NB4 (cell line): ENCODE measurements at places on chromosomes 5 and 9.

- DNase-seq = no peak
These were observed 15.2 kb downstream of the RNF180 start for GRCh38 chr5:64180661-64181343.

DNA sequence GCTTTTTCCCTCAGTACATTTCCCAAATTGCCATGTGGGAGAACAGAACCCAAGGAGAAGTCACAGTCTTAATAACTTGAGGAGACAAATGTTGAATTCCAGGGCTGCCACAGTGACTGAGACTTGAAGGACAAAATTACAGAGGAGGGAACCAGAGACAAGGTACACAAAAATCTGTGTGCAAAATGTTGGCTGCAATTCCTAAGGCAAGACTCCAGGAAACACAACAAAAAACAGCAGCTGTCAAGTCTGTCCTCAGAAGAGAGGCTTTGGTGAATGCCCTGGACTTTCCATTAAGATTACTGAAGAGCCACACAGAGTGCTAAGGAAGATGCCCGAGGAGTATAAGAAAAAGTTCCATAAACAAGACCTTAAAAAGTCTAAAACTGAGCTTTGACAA is 21.1 kb downstream of the AP3B1 start:
- DNase-seq = no peak

DNA sequence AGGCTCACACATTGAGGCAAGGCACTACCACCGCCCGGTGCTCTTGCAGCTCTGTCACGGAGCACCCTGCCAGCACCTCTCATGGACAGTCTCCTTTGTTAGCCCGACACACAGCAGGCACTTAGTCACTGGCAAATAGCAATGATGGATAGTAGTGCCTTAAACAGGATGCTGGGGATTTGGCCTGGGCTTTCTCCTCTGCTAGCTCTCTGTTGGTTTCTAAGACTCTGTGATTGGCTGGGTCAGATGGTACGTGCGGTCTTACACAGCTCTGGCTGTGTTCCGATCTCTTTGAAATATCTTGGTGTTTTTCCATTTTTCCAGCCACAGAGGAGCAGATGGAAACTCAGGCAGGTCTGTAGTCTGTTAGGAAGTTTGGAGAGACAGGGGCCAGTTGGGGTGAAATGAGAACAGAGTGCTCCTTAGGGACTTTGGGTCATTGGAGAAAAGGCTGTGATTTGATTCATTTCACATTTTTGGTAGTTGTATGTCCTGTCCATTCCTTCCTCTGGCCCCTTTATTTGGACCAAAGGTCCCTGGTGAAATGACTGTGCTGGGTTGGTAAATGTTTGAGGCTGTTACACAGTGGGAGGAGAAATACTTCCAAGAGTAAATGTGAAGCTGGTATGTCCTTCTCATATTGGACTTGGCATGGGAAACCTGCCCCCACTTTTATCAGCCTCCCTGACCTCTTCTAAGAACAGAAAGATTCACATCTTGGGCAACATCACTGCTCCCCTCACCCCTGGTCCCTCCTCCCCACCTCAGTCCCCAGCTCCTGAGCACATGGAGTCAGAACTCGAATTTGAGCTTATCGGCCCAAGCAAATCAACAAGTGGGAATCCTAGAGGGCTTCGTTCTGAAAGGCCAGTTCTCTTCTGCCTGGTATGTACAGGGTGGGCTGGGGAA is 3.4 kb downstream of the SMIM3 start:
- peak; percentile 26 for DNase-seq

DNA sequence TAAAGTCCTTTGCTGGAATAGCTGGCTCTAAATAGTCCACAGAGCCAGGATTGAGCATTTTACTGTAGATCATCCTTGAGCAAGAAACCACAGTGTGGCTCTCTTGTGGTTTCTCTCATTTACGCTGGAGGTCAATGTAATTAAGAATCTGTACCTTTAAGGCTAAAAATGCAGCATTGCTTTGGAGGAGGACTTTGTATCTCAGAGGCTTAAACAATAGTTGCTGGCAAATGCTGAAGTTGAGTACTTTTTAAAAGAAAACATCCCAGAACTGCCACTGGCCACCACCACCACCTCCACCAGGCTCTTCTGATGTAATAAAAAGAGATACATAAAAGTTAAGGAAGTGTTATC is 177.3 kb upstream of the ADAMTSL1 start:
- DNase-seq = peak; percentile 36

DNA sequence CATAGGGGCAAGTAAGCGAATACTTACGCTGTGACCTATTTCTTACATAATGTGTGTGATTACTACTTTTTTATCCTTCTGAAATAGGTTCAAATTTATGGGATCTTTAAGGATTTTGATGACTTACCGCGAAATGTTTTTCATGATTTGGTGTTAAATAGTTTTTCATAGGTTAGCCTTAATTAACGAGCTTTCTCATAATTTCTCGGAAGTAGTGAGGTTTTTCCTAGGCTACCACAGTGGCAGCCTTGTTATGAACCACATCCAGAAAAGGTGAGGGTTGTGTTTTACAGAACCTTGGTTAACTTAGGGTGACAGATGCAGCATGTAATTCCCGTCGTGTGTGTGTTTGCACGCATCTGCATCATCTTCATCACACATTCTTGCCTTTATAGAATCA is 1.3 kb downstream of the SH3GL2 start:
- DNase-seq = no peak

- DNase-seq = peak; percentile 72
These were observed 80.2 kb downstream of the NTNG2 start for GRCh38 chr9:132241840-132242620.

- no peak for DNase-seq
These were observed 32.9 kb downstream of the DCAF12 start for GRCh38 chr9:34093578-34093977.

GRCh38 chr5:156621719-156622118 is 228.4 kb upstream of the PPP1R2B start:
- DNase-seq = no peak

- DNase-seq = no peak
These were observed 17.1 kb downstream of the SLC12A7 start for GRCh38 chr5:1094670-1095190.

GRCh38 chr9:124818431-124819281 is 34.6 kb upstream of the WDR38 start:
- peak; percentile 60 for DNase-seq

DNA sequence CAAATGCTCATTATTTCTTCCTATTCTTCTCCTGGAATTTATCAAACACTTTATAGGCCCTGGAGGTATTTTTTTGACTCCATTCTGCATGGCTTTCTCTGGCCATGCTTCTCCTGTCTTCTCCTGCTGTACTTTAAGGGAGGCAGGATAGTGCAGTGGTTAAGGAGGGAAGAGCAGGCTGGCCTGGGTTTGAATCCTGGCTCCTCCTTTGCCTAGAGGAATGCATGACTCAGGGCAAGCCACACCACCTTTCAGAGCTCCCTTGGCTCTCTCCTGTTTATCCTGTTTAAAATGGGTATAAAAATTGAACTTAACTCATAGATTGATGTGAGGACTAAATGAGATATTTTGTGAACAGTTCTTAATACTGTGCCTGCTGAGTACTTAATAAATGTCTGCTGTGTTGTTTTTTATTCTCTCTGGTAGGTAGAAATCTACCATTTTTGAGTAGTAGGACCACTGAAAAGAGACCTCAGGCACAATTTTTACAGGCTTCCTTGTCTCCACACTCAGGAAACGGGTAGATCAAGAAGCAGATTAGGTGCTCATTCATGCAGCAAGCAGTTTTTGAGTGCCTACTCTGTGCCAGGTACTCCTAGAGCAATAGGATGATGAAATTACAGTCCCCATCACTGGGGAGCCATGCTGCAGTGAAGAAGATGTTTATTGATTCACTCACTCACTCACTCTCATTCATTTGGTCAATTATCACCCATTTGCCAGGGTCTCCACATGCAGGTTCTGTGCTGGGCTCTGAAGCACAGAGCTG is 32.7 kb upstream of the ARAP3 start:
- DNase-seq = no peak

- peak; percentile 37 for DNase-seq
These were observed 25.5 kb downstream of the ESM1 start for GRCh38 chr5:54959673-54960418.

- DNase-seq = no peak
These were observed 153.5 kb upstream of the IRX2 start for GRCh38 chr5:2904956-2905355.

- no peak for DNase-seq
These were observed 120.7 kb upstream of the PCA3 start for GRCh38 chr9:76643399-76644117.

DNA sequence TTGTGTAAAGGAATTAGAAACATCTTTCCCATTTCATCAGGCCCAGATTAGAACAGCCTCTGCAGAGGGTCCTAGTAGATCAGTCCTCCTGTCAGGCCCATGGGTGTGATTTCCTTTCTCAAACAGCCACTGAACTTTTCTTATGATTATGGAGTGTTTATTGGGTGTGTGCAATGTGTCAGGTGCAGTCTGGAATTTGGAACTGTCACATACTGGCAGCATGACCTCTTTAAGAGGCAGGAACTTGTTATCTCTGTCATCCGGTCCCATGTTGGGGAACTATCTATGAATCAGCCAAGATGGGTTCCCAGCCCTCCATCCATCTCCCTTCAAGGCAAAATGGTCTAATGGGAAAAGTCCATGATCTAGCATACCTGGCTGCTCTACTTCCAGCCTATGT is 11.6 kb upstream of the MEGF9 start:
- no peak for DNase-seq

GRCh38 chr5:127101533-127101932 is 28.2 kb upstream of the C5orf63 start:
- DNase-seq = no peak

GRCh38 chr9:108209132-108209685 is 646.6 kb downstream of the ACTL7B start:
- no peak for DNase-seq

- DNase-seq = peak; percentile 30
These were observed 46.6 kb upstream of the PCA3 start for GRCh38 chr9:76717613-76718012.

DNA sequence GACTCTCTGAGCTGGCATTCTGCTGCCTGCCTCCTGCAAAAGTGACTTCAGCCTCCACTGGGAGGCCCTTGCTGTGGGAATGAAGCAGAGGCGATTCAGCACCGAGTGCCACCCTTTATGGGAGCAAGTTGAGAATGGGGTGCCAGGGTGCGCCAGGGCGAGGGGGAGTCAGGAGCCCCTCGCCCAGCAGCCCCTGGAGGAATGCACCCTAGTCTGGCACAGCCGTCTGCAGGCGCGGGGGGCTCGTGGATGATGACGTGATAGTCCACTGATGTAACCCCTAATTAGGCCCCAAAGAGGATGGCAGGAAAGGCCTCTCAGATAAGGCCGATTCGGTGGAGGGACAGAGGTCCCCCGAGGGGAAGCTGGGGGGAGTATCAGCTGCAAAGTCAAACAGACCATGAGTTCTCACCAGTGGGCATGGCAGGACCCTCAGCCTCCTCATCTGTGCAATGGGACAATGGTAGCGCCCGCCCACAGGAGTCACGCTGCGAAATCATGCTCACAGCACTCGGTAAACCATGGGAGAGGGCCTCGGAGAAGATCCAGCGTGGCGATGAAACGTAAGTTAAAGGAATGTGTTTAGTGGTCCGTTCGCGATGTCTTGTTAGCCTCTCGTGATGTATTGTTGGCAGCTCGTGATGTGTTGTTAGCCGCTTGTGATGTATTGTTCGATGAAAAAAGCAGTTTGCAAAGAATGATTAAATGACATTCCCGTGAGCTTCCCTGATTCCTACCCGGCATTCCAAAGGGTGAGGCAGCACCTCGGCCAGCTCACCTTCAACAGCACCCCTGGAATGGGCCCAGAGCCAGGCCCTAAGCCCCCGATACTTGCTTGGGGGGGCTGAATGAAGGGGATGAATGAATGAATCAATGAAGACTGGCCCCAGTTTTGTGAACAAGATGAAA is 49.7 kb upstream of the NOTCH1 start:
- DNase-seq = no peak

GRCh38 chr9:83919111-83919510 is 2.1 kb downstream of the KIF27 start:
- DNase-seq = no peak

DNA sequence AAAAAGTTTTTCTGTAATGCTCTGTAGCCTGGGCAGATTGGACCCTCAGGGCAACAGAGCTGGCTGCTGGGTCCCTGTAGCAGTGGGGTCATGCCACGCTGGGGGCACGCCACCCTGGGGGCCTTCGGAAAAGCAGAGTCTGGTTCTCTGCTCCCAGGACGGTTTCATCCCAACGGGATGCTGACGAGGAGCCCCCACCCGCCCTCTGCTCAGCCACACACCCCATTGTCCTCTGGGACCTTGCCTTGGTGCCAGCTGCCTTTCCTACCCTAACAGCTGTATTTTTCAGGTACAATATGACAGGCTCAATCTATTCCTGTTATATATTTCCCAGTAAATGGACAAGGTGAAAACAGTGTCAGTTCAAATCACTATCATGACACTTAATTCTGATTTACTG is 29.0 kb upstream of the MVB12B start:
- no peak for DNase-seq

DNA sequence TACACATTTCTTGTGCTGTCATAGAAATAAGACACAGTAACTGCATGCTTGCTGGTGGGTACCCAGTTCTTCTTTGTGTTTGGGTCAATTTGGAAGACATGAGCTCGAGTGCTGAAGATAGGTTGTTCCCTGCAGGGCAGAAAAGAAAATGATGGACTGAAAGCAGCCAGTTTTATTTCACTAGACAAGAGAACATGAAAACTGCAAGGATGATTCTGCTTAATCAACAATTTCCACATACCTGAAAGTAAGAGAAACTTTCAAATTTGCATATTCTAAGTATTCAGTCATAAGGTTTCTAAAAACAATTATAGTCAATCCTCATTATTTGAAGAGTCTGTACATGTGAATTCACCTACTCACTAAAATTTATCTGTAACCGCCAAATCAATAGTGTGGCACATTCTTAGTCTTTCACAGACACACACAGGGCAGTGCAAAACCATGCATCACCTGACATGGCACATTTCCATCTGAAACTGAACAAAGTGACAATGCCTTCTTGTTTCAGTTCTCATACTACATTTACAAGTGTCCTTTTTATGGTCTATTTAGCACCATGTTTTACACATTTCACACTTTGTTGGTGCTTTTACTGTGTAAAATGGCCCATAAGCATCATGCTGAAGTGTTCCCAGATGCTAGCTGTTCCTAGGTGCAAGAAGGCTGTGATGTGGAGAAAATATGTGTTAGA is 56.9 kb downstream of the HOMER1 start:
- no peak for DNase-seq

DNA sequence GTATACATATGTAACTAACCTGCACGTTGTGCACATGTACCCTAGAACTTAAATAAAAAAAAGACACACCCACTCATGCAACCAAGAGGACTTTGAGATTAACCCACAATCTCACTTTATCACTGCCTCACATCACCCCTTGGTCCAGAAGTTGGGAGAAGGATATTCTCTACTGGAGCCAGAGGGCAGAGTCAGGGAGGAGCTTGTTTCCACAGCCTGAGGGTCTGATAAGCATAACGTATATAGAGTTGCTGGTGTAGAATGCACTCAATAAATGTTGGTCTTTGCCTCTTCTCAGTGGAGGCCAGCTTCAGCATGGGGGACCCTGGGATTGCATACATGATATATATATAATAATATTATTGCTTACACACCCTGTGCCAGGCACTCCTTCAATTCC is 10.1 kb downstream of the KCNV2 start:
- no peak for DNase-seq

- DNase-seq = no peak
These were observed 1045.4 kb downstream of the DTWD2 start for GRCh38 chr5:117942861-117943519.
